ENCODE measurements at places on chromosomes 3 and 15. TPM values are rescaled to one million over a fixed set of nuclear protein-coding genes. Genes with fewer than 3 reads are reported as not detected.

DNA sequence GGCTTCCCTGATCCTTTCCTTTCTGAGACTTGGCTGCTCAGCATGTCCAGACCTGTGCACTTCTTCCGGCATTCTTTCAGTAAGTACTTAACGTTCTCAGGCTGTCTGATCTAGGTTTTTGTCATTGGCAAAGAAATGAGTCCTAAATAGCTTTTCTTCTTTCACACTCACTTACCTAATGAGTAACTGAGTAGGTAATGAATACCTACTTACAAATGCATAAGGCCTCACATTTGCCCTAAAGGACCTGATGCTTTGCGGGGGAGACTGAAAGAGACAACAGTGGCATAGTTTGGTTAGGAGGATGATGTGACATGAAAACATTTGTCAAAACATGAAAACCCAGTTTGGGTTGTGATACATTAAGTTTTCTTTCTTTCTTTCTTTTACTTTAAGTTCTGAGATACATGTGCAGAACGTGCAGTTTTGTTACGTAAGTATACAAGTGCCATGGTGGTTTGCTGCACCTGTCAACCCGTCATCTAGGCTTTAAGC lies 516.7 kb upstream of the CFAP20DC start:
- H3K27me3 ChIP-seq: no peaks in the 10 kb centered on the region
- H3K4me1 ChIP-seq: no peaks in the 10 kb centered on the region
- H3K4me3 ChIP-seq: no peak overlapping the region
- no peaks in the 10 kb centered on the region for H3K36me3 ChIP-seq
- H3K27ac ChIP-seq: no peak overlapping the region

DNA sequence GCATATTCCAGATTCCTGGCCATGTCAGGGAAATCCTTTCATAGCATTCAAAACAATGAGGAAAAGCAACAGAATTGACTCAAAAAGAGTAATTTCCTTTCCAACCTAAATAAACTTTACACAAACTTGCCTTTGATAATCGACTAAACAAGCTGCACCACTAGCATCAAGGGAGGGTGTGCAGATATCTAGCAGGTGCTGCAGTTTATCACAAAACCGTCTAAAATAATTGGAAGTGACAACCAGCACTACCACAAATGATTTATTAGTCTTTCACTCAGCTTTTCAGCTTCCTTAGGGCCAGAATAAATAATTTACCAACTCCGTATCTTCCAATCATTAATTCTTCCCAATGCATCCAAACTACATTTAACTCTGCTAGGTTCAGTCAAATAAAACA lies 71.7 kb downstream of the TBC1D5 start:
- no peak for DNase-seq
- no peaks in the 10 kb centered on the region for H3K36me3 ChIP-seq
- no peak overlapping the region for H3K27ac ChIP-seq
- H3K4me1 ChIP-seq: no peaks in the 10 kb centered on the region
- H3K27me3 ChIP-seq: no peaks in the 10 kb centered on the region

DNA sequence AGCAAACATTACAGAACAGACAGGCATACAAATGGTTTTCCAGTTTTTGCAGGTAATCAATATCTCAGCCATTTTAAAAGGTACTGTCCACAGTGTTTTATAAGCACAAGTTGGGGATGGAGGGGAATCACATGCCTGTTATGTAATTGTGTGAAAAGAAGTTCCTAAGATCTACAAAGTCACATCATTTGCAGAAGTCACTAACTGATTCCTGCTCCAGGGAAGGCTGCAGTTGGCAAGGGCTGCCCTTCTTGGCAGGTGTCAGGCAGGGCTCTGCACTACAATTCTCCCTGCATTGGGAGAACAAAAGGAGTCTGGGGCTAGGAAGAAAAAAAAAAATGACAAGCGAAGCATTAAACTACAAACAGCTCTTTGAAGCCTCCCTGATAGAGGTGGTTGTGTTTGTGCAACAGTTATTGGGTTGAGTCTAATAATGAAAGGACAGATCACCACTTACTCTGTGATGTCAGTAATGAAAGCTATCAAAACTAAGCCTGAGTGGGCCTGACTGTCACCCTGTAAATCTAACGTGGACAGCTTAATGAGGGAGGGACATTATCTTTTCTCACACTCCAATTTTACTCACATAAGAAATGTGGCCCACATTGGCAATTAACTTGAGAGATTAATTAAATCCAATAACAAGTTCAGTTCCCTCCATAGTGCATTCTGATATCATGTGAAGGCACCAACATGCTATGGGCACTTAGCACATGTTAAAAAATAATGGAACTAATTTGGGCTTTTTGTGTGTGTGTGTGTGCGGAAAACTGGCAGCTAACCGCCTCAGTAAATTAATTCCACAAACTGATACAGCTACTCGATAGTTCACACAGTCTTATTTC lies 242.9 kb downstream of the FHIT start:
- no peaks in the 10 kb centered on the region for H3K27me3 ChIP-seq
- H3K36me3 ChIP-seq: no peaks in the 10 kb centered on the region
- H3K27ac ChIP-seq: no peak overlapping the region
- no peak for DNase-seq

SLC22A14 gene
- total RNA-seq: 0.17 TPM

SNX22 gene
- 0.17 TPM for total RNA-seq

All from fibroblast of lung (primary cell).